ENCODE measurements at places on chromosomes 13 and 19.

GRCh38 chr13:113916330-113916815 is 52.5 kb upstream of the GAS6 start:
- DNase-seq, result no peak

DNA sequence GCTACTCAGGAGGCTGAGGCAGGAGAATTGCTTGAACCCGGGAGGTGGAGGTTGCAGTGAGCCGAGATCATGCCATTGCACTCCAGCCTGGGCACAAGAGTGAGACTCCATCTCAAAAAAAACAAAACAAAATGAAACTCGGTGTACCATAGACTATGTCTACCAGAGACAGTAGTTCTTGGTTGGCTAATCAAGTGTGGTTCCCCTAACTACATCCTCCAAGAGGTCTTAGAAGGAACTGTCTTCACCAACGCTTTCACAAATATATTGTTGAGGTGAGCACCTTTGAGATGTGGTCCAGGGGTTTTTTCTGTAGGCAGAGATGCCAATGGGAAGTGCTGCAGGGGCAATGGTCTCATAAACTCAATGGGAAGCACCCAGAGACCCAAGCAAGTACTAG is 48.0 kb downstream of the RFC3 start:
- no peak for DNase-seq

DNA sequence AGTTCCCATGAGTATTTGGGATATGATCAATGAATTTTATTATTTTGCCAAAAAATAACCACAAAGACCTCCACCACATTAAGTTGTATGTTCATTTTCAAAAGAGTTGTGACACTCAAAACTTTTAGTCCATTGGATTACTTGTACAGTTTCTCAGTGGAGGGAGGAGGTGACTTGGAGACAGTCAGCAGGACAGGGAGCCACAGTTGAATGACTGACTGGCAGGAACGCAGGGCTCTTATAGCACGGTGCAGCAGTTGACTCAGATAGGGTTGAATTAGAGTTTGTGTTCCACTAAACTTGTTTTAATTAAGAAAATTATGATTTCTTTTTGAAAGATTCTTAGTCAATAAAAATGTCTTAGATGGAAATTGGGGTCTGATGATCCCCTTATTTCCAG is 42.5 kb downstream of the TNFRSF19 start:
- DNase-seq, result no peak

GRCh38 chr13:76461484-76461883 is 424.7 kb downstream of the KCTD12 start:
- no peak for DNase-seq

- no peak for DNase-seq
Measured at GRCh38 chr13:93765062-93765461, 538.5 kb downstream of the GPC6 start.

DNA sequence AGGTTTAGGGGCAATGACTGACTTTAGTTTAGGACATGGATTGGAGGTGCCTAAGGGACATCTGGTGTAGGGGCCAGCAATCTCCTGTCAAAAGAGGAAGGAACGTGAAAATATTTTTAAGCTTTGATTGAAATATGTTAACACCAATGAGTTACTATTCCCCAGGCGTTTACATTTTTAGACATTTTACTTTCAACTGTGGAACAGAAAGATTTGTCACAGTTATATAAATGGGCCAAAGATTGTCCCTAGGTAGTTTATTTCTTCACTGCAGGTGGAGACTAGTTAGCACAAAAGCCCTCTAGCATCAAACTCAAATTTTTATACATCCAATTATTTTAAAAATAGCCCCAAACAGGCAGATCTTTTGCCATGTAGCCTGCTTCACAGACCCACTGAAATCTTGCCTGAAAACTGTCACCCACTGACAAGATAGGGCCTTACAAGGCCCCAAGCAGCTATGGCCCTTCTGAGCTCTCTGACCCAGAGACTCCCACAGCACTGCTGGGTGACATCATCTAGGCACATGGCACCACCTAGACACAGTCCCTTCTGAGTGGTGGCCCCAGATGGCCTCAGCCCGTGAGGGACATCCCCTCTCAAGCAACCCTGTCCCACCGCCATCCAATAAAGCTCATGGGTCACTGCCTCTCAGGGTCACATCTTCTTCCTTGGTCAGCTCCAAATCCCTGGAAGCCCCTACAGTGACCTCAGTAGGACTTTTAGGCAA is 64.8 kb upstream of the DOCK9 start:
- DNase-seq, result no peak

GRCh38 chr19:46718157-46718933 is 1.4 kb upstream of the PRKD2 start:
- peak; percentile 91 for DNase-seq

DNA sequence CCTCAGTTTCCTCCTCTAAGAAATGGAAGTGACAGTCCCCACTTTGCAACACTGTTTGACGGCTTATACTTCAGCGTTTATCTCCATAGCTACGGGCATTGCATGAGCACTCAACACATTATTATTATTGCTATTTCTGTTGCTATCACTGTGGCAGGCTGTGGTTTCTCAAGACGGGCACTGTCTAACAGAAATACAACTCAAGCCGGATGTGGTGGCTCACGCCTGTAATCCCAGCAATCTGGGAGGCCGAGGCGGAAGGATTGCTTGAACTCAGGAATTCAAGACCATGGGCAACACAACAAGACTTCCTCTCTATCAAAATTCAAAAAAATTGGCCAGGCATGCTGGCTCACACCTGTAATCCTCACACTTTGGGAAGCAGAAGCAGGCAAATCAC is 4.9 kb upstream of the ZSWIM4 start:
- peak; percentile 76 for DNase-seq

GRCh38 chr13:26021516-26021915 is 30.3 kb downstream of the SHISA2 start:
- no peak for DNase-seq

- DNase-seq, result no peak
Measured at GRCh38 chr13:33537676-33538075, 252.1 kb upstream of the STARD13 start.

GRCh38 chr19:32611161-32611560 is 30.2 kb downstream of the PDCD5 start:
- DNase-seq, result no peak

- peak; percentile 80 for DNase-seq
Measured at GRCh38 chr19:45676851-45677263, 8.8 kb downstream of the GIPR start.

GRCh38 chr13:73989244-73989843 is 144.9 kb downstream of the KLF12 start:
- no peak for DNase-seq

DNA sequence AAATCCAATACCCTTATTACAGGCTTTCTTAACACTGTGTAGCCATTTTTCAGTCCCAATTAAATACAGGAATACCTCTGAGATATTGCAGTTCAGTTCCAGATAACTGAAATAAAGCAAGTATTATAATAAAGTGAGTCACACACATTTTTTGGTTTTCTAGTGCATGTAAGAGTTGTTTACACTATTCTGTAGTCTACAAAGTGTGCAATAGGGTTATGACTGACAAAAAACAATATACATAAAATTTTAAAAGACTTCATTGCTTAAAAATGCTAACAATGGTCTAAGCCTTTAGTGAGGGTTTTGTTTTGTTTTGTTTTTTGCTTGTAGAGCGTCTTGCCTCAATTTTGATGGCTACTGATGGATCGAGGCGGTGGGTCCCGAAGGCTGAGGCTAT is 434.4 kb upstream of the NBEA start:
- no peak for DNase-seq

- DNase-seq, result no peak
Measured at GRCh38 chr13:26949701-26950502, 189.3 kb upstream of the GPR12 start.

- peak; percentile 56 for DNase-seq
Measured at GRCh38 chr19:2127758-2128157, 23.6 kb downstream of the AP3D1 start.

DNA sequence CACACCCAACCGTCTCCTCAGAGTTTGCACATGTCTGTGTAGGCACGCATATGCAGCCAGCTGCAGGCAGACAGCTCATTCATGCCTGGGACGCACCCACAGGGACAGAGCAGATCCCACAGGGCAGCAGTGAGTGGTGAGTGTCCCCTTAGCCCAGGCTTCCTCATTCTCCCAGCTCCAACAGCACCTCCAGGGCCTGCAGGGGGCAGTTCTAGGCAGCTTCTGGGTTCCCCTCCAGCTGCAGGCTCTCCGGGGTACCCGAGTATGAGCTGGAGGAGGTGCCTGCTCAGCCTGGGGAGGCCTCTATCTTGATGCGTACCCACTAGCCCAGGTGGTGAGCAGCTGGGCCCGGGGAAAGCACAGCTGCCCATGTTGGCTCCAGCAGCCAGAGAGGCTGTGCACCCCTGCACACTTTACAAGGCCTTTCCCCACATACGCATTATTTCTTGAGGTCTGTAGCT is 1.3 kb upstream of the SHANK1 start:
- DNase-seq, result no peak

DNA sequence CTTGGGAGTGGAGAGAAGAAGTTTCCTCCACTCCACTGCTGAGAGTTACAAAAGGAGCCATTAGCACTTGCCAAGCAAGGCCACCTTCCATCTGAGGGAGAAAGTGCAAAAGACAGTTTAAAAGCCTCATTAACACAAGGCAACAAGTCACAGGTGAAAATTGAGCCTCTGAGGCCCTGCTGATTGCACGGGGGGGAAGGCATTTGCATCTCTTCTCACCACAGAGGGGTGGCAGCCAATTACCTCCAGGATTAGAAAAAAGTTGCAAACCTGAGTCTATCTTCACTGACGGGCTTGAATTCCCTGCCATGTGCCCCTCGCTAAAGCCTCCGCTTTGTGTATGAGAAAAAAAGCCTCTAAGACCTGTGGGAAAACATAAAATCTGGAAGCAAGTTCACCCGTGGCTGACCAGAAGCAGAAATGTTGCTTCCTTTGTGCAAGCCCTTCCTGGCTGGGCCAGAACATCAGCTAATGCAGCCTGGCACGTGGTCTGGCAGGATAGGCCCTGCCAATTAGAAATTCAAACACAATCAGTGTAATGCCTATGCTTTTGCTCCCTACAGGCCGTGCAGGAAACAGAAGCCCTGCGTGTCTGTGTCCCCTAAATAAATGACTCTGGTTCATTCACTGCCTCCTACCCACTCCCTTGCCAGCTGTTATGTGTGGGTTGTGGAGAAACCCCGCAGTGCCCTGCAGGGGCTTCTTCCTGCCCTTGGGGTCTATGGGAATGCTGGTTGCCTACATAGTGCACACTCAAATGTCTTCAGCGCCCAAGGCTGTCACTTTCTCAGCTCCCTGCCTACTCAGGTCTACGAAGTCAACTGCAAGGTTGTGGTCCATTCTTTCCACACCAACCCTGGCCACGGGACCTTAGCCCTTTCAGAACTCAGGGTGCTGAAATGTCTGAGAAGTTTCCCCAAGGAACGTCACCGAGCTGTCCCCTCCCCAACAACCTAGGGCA is 150.2 kb downstream of the UQCRFS1 start:
- no peak for DNase-seq

DNA sequence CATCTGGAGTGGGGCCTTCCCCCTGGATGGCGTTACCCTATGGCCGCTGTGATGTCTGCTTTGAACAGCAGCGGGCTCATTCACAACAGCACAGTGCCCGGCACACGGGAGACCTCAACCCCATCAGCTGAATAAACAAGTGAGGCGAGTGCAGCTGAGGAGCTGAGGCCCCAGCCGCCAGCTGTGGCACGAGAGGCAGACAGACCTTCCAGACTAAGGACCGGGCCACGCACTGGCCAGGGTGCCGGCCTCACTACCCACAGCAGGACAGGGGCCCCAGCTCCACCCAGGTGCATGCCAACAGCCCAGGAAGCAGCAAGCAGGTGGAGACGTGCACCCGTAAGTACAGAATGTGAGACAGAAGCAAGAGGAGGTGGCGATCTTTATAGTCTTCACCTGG is 39.6 kb downstream of the STK24 start:
- DNase-seq, result no peak

DNA sequence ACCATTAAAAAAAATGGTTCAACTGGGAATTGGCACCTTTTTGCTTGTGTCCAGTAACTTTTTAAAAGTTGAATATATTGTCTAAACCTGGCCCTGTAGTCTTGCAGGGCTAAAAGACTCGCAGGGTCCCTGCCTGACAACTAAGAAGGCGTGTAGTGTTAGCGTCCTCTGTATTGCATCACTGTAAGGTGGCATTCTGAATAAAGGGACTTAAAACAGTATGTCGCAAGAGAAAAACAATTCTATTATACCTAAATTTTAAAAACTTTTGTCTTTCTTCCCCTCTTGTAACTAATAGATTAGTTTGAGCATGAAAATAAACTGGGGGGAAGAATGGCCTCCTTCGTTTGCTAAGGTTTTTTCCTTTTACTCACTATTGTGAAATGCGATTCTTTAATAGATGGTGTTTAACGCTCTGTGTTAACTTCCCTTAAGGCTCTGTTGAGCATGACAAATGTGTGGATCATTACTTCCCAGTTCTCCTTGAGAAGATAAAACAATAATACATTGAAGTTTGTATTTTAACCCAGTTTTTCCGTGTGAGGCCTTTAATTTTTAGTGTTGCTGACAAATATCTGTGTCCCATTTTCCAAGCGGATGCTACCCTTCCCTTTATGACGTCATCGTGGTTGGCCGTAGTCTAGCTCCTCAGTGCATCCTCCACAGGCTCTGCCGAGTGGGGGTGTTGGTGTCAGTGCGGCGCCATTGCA is 134.6 kb downstream of the KATNAL1 start:
- no peak for DNase-seq

- no peak for DNase-seq
Measured at GRCh38 chr13:103638706-103639105, 572.5 kb upstream of the SLC10A2 start.

- DNase-seq, result no peak
Measured at GRCh38 chr13:41137241-41137640, 4.6 kb upstream of the KBTBD6 start.

DNA sequence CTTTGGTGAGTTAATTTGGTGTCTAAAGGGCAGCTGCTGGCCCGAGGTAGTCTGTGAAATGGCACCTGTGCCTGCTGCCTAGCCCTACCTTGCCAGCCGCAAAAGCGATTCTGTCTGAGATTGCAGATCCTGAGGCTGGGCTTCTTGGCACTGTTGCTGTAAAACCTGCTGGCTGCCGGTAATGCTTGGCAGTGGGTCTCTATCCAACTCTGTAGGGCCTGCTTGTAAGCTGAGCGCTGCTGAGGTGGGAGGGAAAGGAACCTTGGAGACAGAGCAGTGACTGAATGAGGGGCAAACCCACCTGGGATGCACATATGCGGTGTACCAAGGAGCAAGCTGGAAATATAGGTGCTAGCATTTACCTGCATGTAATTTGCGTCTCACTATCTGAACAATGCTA is 11.7 kb downstream of the LCP1 start:
- DNase-seq, result no peak

- DNase-seq, result no peak
Measured at GRCh38 chr13:74047931-74048600, 86.1 kb downstream of the KLF12 start.

DNA sequence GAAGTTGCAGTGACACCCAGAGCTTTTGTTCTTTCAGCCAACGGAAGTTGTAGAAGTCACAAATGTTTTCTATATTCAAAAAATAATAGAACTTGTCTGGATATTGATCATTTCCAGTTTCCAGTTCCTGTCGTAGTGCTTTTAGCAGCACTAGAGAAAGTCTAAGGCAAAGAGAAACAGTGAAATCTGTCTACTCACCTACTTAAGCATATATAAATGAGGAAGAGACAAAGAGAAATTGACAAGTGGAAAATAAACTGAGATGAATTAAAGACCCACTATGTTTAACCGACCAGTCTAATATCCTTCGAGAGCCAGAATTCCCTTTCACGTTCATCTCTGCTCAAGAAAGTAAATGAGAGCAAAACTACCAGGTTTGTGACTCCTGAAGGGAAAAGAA is 36.7 kb downstream of the DACH1 start:
- no peak for DNase-seq

Data from spleen (tissue), 13 donors.